ENCODE measurements at places on chromosomes 3 and 15. TPM values are rescaled to one million over a fixed set of nuclear protein-coding genes. Genes with fewer than 3 reads are reported as not detected.
A peak's percentile ranks its signal among the peaks of the same experiment; 100 is the strongest.

Gene CDHR4
- not detected for total RNA-seq

- no peaks in the 10 kb centered on the region for H3K4me1 ChIP-seq
- H3K27ac ChIP-seq = no peak overlapping the region
- H3K27me3 ChIP-seq = no peaks in the 10 kb centered on the region
- no peak for DNase-seq
These were observed 1146.7 kb downstream of the IGSF11 start for GRCh38 chr3:117887901-117888300.

DNA sequence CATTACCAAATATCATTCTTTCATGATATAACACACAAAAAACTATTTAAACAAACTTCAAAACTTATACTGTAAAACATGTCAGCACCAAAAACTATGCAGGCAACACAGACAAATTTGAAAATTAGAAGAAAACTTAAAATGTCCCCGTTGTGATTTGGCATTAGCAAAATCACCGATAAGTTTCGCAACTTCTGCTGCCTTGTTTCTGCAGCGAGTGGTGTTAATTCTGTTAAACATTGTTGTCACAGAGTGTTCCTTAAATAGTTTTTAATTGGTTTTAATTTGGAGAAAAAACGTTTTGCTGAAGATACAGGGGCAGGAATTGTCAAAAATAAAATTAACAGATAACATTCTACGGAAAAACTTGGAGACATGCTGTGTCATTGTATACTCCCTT lies 160.6 kb downstream of the RPLP1 start:
- no peak overlapping the region for H3K27ac ChIP-seq
- H3K27me3 ChIP-seq = peaks cover 66% of the 10 kb centered on the region
- peaks cover 1% of the 10 kb centered on the region for H3K36me3 ChIP-seq
- no peak overlapping the region for H3K4me3 ChIP-seq

DNA sequence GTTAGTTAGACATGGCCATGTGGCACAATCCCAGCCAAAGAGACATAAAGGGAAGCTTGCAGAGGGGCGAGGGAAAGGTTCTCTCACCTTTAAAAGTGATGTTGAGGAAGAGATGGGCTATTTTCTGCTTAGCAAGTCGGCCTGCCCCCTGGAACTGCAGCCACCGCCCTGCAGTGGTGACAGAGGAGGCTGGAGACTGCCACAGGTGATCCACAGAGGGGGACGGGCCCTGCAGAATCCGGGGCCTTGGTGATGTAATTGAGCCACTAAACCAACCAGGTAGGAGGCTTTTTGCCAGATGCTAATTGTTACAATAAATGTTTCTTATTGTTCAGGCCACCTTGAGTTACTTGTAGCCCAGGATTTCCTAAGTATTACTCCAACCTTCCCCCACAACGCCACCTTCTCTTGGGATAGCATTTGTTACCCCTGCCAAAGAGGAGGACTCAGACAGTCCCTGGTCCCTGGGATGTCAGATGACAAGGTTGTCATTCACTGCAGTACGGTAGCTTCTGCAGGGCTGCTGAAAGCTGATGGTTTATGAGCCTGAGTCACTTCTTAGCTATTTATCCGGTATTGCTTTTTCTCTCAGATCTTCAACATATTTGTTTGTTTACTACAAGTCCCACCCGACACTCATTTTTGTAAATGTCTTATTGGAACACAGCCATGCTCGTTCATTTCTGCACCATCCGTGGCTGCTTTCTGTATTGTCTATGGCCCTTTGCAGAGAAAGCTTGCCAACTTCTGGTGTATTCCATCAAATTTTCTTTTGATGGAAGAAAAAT lies 63.3 kb upstream of the SEC61A1 start:
- no peaks in the 10 kb centered on the region for H3K4me1 ChIP-seq
- H3K4me3 ChIP-seq = no peak overlapping the region
- peaks cover 6% of the 10 kb centered on the region for H3K27me3 ChIP-seq
- DNase-seq = no peak
- H3K36me3 ChIP-seq = no peaks in the 10 kb centered on the region

DNA sequence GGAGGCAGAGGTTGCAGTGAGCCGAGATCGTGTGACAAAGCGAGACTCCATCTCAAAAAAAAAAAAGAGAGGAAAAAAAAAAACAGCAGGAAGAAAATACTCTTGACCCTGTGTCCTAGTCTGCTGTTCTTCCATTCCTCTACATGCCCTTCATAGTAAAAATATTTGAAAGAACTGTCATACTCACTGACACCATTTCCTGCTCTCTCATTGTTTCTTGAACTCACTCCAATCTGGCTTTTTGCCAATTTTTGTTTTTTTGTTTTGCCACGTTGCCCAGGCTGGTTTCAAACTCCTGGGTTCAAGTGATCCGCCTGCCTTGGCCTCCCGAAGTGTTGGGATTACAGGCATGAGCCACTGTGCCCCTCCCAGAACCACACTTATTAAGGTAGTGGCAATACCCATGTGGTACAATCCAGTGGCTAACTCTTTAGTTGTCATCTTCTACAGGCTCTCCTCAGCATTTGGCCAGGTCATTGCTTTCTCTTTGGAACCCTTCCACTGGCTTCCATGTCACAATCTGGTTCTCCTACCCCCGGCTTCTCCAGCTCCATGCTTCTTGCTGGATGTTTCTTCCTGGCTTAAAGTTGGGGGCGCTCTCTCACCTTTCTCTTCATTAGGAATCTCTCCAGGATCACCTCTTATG lies 238.2 kb upstream of the C2CD4B start:
- DNase-seq = no peak
- H3K36me3 ChIP-seq = peaks cover 6% of the 10 kb centered on the region
- no peak overlapping the region for H3K4me3 ChIP-seq
- H3K27me3 ChIP-seq = no peaks in the 10 kb centered on the region
- no peak overlapping the region for H3K27ac ChIP-seq

DNA sequence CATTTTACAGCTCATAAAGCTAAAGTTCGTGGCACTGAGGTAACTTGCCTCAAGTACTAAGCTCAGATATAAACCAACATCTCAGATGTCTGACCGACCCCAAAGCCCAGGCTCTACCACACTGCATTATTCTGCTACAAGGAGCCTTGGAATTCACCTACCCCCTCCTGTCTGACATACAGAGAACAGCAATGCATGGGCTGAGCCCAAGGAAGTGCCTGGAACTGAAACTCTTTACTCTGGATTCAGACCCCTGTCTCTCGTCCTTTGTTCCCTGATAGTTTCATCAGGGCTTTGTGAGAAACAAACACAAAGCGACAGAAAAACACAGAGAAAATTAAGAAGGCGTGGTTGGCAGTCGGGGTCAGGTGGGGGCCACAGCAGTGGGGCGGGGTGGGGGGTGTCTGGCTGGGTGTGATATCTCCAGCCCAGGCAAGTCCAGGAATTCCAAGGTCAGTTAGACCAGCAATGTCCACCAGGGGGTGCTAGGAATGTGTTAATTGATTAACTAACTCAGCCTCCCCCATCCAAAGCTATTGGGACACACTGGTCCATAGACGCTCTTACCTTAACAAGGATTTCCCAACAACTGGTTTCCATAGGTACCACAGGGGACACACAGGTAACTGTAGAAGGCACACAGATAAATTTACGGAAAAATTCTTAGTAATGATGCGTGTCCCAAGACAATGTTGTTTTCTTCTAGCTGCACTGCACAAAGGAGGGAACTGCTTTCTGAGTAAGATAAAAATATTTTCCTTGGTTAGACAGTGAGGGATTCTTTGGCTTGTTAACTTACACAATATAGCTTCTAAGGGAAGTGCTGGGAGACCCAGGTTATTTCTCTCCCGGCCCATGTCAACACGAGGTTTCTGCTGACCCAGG lies 18.8 kb upstream of the SSUH2 start:
- peak; percentile 70 for DNase-seq
- H3K27ac ChIP-seq = peak overlapping the region; percentile 42
- no peak overlapping the region for H3K4me3 ChIP-seq
- H3K4me1 ChIP-seq = peaks cover 54% of the 10 kb centered on the region

DNA sequence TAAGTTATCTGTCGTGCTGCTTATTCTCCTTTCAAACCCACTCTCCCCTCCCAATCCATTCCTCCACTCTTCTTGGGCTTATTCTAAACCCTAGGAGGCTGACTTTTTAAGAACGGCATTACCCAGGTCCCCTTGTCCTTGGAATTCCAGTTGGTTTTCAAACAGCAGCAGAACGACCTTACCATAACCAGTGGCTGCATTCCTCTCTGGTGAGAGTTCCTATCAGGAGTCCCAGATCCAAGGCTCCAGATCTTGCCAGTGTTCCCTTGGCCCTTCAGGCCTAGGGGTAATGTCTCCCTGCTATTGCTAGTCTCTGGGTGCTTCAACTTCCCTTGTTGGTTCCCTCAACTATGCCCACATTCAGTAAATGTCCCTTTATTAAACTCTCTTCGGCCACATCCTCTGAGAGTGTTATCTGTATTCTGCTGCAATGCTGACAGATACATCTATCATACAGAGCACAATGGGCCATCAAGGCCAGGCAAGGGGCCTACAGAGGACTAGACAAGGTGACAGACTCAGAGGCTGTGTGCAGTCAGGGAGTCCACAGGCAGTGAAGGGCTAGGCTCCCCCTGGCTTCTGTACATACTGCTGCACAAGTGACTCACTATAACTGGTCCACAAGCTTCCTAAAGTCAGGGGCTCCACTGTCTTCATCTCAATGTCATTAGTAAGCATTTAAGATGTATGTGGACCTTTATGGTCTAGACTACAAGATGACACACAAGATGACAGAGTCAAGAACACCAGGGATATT lies 10.1 kb downstream of the LYSMD2 start:
- DNase-seq = no peak
- H3K36me3 ChIP-seq = no peaks in the 10 kb centered on the region
- H3K4me3 ChIP-seq = no peak overlapping the region
- H3K27ac ChIP-seq = no peak overlapping the region

- no peak overlapping the region for H3K27ac ChIP-seq
- peaks cover 3% of the 10 kb centered on the region for H3K4me1 ChIP-seq
- no peak for DNase-seq
- no peak overlapping the region for H3K4me3 ChIP-seq
These were observed 112.6 kb downstream of the ERC2 start for GRCh38 chr3:56355570-56356185.

- H3K27ac ChIP-seq = no peak overlapping the region
- H3K27me3 ChIP-seq = no peaks in the 10 kb centered on the region
- H3K36me3 ChIP-seq = no peaks in the 10 kb centered on the region
These were observed 159.1 kb downstream of the TIGIT start for GRCh38 chr3:114452937-114453336.

Gene CCR5
- not detected for total RNA-seq

DNA sequence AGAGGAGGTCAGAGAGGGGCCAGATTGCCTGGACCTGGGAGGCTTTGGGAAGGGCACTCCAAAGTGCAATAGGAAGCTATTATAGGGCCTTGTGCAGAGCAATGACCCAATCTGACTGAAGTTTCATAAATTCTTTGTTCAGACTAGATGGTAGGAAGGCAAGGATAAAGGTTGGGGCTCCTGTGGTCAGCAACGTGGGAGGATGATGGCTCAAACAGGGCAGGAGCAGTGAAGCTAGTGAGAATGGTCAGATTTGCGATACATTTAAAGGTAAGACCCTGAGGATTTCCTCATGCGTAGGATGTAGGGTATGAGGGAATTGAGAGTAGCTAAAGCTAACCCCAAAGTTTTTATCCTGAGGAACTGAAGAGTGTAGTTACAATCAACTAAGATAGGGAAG lies 139.0 kb downstream of the USP13 start:
- DNase-seq = no peak
- no peak overlapping the region for H3K27ac ChIP-seq
- H3K27me3 ChIP-seq = no peaks in the 10 kb centered on the region
- H3K4me3 ChIP-seq = no peak overlapping the region
- H3K36me3 ChIP-seq = peaks cover 2% of the 10 kb centered on the region

Gene CHRNA5
- total RNA-seq = 8.1 TPM

Gene NR2E3
- not detected for total RNA-seq

Gene NLGN1
- 5.7 TPM for total RNA-seq

GRCh38 chr15:78800189-78800588 lies 11.1 kb downstream of the ADAMTS7 start:
- DNase-seq = no peak
- H3K4me1 ChIP-seq = peaks cover 1% of the 10 kb centered on the region
- H3K27me3 ChIP-seq = no peaks in the 10 kb centered on the region

GRCh38 chr3:128307781-128308469 lies 154.6 kb downstream of the EEFSEC start:
- no peak overlapping the region for H3K27ac ChIP-seq
- no peak for DNase-seq
- H3K27me3 ChIP-seq = peaks cover 11% of the 10 kb centered on the region
- H3K4me3 ChIP-seq = no peak overlapping the region

- H3K4me3 ChIP-seq = no peak overlapping the region
- H3K4me1 ChIP-seq = no peaks in the 10 kb centered on the region
- H3K36me3 ChIP-seq = no peaks in the 10 kb centered on the region
- no peak for DNase-seq
These were observed 135.1 kb upstream of the SEMA6D start for GRCh38 chr15:47582233-47582632.

- no peaks in the 10 kb centered on the region for H3K36me3 ChIP-seq
- DNase-seq = no peak
- no peaks in the 10 kb centered on the region for H3K4me1 ChIP-seq
- H3K27me3 ChIP-seq = peaks cover 42% of the 10 kb centered on the region
- H3K27ac ChIP-seq = no peak overlapping the region
These were observed 15.1 kb upstream of the TMEM158 start for GRCh38 chr3:45241206-45241605.

DNA sequence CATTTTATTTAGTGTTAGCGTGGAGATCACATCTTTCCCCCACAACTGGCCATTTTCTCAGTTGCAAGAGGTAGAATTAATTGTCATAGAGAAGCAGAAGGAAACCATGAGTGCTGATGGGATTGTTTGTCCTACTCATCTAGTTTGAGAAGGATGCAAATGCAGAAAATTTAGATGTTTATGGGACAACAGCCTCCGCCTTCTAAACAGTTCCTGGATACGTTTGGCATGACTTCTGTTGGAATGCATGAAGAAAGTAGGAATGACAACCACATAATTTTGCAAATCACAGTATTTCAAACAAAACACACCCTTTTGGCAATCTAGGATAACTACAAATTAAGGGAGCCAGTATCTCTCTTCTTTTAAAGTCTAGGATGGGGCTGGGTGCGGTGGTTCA lies 240.1 kb upstream of the SUCLG2 start:
- H3K4me3 ChIP-seq = no peak overlapping the region
- H3K36me3 ChIP-seq = no peaks in the 10 kb centered on the region
- DNase-seq = no peak

DNA sequence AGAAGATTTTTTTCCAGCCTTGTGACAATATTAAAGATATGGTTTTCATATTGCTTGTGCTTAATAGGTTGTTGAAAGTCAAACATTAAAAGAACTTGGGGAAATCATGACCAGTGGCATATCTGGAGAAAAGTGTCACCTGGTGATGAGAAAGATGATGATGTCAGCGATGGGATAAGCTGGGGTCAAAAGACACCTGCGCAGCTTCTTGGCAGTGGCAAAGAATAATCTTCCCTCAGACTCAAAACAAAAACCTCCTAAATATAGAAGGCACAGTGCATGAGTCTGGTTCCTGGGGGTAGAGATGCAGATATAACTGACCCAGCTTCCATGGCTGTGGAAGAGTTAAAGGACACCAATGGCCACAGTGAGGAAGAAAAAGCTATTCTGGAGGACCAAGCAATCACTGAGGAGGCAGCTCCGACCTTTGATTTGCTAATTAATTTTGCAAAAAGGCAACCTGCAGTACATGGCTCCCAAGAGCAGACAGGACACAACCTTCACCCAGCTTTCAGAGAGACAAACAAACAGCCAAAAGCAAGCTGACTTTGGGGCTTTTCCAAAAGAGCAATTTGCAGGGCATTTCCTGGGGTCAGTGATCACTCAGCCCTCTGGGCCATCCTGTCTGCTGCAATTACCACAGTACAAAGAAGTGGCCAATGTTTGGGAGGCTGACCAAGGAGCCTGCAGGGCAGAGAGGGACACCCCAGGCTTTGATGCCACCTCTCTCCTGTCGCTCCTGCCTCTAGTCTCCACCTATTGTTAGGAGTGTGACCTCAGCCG lies 17.6 kb upstream of the SEMA5B start:
- no peaks in the 10 kb centered on the region for H3K4me1 ChIP-seq
- H3K36me3 ChIP-seq = no peaks in the 10 kb centered on the region
- peaks cover 28% of the 10 kb centered on the region for H3K27me3 ChIP-seq

Gene ZBTB20
- total RNA-seq = 27.3 TPM

Gene TMCO5A
- not detected for total RNA-seq

Gene IQCF5
- not detected for total RNA-seq

Data from progenitor cell of endocrine pancreas (in vitro differentiated cells).